ENCODE measurements at places on chromosomes 1 and 21.

DNA sequence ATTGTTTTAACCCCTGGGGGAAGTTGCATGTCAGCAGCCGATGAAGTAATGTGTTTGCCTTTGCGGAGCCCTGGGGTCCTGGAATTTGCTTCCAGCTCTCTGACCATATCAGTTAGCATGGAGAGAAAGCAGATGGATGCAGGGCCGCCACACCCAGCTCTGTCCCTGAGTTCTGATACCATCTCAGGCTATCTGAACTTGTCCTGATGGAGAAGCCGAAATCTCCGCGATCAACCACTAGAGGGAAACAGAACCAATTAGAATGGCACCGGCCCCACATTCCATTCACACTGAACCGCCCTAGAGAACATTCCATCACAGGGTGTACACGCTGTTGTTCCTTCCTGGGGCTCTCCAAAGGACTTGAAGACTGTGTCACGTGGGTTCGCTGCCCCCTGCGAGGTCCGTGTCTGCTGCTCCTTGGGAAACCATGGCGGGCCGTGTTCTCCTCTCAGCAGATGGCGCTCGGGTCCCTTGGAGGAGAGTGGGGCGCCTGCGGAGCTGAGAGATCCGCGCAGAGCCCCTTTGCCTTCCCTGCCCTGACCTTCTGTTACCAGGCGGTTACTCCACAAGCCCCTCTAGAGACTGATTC lies 75.4 kb downstream of the ABCA4 start:
- DNase-seq: no peak

- no peak for DNase-seq
These were observed 56.9 kb downstream of the PROX1 start for GRCh38 chr1:214044438-214045214.

GRCh38 chr1:154978360-154978759 lies 3.9 kb downstream of the CKS1B start:
- no peak for DNase-seq

DNA sequence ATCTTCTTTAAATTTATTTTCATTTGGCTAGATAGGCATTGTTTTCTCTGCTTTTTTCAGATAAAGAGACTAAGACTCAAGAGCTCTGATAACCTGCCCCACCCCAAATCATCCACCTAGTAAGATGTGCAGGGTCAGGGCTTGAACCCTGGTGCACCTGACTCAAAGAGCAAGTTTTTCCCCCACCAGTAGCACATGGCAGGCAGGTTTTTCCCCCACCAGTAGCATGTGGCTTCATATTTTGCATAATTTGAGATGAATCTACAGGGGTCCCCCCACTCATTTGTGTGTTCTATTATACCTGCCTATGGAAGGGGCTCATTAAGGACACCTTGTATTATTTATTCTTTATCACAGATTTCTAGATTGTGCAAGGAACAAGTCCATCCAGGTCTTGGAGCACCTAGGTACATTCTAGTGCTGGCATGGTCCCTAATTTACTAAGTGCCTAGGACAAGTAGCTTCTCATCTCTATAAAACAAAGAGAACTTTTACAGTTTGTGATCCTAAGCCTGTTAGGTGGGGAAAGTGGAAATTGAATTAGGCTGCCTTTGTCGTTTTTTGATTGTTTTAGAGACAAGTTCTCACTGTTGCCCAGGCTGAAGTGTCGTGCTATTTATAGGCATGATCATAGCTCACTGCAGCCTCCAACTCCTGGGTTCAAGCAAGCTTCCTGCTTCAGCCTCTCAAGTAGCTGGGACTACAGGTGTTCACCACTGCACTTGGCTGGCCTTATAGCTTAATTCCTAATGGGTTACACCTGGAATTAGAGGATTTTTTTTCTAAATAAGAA lies 13.2 kb upstream of the CTSE start:
- DNase-seq: no peak

GRCh38 chr1:232562855-232563510 lies 67.0 kb downstream of the SIPA1L2 start:
- DNase-seq: no peak

DNA sequence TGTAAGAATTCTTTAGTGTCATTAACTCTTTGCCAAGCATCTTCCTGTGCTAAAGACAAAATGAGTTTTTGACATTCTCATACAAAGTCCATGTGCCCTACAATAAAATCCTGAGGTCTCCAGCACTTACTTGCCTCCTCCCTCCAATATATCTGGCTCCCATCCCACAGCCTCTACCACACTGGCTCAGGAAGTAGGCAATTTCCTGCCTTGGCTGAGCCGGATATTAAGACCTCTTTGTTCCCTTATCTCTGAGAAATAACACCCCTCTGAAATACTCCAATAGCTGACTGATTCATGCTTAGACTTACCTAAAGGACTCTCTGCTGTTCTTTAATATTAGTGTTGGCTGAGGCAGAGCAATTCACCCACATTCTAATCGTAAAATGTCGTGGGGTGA lies 37.6 kb upstream of the GORAB start:
- no peak for DNase-seq

- no peak for DNase-seq
These were observed 756 bp upstream of the RBM34 start for GRCh38 chr1:235161685-235162327.

GRCh38 chr1:42423681-42424080 lies 32.1 kb downstream of the ZMYND12 start:
- no peak for DNase-seq

- no peak for DNase-seq
These were observed 79.8 kb downstream of the OMA1 start for GRCh38 chr1:58466630-58467241.

GRCh38 chr1:67415041-67415440 lies 15.2 kb downstream of the SERBP1 start:
- no peak for DNase-seq

- no peak for DNase-seq
These were observed 22.9 kb upstream of the GFI1 start for GRCh38 chr1:92509619-92510018.

- no peak for DNase-seq
These were observed 53.6 kb upstream of the A3GALT2 start for GRCh38 chr1:33374336-33375105.

DNA sequence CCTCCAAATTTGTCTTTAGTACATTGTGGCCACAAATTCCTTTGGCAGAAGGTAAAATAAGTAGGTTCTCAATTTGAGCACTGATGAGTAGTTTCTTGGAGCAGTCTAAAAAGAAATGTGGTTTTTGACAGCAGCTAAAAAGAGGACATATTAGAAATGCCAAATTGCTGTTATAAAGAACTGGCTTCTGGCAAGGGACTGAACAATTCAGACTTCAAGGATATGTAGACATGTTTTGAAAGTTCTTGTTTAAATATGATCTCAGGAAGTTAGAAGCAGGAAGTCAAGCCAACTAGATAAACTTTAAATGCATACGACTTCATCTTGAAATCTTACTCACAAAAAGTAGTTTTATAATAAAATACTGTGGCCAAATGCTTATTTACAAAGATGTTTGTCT lies 18.8 kb downstream of the C1orf52 start:
- DNase-seq: no peak

GRCh38 chr1:1677718-1678580 lies 14.6 kb downstream of the SLC35E2B start:
- peak; percentile 44 for DNase-seq

- DNase-seq: no peak
These were observed 87.0 kb upstream of the VAMP3 start for GRCh38 chr1:7684132-7684531.

- DNase-seq: no peak
These were observed 10.8 kb downstream of the BLACAT1 start for GRCh38 chr1:205444931-205445645.

DNA sequence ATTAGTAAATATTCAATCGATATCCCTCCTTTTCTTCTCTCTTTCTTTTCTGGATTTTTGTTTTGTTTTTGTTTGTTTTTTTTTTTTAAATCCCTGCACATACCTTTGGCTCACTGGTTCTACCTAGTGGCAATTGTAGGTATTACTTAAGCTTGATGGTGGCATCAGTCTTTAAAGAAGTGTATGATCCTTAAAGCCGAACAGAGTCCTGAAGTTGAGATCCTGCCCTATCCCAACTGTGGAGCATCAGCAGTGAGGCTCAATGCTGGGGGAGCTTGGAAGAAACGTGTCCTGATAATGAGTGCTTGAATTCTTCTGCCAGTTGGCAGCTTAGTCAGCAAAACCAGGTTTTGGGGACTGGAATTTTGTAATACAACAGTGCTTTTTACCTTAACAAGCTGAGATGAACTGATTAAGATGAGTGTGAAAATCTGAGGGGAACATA lies 60.8 kb downstream of the FASLG start:
- no peak for DNase-seq

DNA sequence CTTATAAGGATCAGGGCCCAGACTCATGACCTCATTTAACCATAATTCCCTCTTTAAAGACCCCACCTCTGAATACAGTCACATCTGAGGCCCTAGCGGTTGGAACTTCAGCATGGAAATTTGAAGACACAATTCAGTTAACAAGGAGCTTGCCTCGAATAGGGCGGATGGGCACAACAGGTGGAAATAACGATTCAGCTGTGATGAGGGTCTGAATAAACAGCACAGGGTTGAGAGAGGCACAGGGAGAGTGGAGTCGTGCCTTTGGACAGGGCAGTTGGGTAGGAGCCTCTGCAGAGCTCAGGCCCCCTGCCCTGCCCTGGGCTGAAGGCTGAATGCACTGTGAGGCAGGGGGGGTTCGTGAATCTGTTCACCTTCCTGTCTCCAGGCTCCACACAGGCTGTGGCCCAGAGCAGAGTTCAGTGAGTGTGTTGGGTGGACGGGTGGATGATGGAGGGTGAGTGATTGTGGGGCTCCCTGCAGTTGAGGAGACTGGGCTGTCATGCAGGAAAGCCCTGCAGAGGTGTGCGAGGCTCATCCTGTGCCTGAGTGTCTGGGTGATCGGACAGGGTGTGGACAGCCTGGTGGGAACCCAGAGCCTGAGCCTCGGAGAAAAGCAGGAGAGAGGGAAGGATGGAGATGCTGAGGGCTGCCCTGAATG lies 243.1 kb downstream of the FOXD2 start:
- DNase-seq: no peak

GRCh38 chr1:5947978-5948680 lies 44.1 kb downstream of the NPHP4 start:
- DNase-seq: no peak

GRCh38 chr1:160657250-160657781 lies 10.5 kb upstream of the SLAMF1 start:
- no peak for DNase-seq

DNA sequence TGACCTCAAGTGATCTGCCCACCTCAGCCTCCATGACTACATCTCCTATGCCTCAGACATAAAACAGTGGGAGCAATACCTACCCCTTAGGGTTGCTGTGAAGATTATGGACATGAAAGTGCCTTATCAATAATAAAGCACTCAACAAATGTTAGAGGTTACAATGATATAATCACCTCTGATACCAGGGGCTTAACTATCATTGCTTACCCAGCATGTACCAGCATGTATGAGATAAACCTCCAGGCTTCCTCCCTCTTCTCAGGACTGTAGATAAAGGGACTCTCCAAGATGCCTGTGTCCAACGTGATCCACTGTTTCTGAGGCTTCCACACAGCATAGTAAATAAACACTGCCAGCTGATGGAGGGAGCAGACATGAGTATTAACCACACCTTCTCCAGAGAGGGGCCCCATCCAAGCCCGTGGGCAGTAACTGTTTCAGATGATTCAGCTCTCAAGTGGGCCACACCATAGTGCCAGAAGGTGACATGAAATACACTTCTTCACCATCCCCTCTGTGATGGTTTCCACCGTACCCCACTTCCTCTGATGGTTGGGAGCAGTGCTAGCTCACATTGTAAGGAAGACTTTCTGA lies 26.2 kb downstream of the RHBDL2 start:
- DNase-seq: no peak

DNA sequence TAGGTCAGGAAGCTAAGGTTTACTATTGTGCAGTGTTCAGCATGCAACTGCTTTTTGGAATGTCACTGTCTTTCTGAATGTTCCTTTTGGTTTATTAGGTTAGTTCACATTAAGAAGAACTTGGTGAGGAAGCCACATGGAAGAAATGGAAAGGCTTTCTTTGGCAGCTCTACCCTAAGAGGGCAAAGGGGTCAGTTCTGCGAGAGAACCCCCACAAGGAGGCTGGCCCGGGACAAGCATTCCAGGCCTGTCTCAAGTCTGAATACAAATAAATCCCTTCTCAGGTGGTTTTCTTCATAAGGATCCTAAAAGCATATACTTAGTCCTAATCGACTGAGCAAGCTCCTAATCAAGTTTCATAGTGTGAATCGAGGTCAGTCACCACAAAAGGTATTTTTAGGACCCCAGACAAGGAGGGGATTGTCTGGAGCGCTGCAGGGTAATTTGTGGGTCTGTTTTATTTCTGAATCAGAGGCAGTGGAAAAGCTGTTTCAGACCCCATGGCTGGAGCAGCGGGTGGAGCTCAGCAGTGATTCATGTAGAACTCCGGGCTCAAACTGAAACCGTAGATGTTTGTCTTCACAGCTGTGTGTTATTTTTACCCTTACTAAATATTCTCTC lies 63.3 kb downstream of the ERG start:
- no peak for DNase-seq
